Sciatic nerve (tissue), 2 donors: ENCODE measurements at places on chromosomes 7 and 10.

DNA sequence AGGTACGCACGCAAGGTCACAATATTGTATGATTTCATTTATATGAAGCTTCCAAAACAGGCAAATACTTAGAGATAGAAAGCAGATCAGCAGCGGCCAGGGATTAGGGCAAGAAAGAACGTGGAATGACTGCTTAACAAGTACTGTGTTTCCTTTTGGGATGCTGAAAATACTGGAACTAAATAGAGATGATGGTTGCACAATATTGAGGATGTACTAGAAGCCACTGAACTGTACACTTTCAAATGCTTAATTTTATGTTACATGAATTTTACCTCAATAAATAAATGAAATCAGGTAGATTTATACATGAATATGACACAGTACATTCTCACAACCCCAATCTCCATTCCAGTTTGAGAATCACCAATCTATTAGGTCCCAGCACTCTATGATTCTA, 15.6 kb downstream of the SEM1 start:
- DNase-seq: no peak

GRCh38 chr10:62095181-62096122, 173.2 kb downstream of the RTKN2 start:
- DNase-seq: no peak

DNA sequence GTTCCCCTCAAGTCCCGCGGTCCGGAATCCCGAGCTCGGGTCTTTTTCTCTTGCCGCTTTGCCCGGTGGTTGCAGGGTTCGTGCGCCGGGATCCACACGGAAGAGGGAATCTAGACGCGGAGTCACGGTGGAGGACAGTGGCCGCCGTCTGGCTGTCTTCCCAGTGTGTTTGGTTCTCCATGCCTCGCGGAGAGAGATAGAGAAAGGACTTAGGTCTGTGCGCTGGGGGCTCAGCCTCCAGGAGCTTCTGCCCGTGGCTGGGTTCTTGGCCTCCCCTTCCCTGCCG, 1.6 kb downstream of the FFAR4 start:
- no peak for DNase-seq

DNA sequence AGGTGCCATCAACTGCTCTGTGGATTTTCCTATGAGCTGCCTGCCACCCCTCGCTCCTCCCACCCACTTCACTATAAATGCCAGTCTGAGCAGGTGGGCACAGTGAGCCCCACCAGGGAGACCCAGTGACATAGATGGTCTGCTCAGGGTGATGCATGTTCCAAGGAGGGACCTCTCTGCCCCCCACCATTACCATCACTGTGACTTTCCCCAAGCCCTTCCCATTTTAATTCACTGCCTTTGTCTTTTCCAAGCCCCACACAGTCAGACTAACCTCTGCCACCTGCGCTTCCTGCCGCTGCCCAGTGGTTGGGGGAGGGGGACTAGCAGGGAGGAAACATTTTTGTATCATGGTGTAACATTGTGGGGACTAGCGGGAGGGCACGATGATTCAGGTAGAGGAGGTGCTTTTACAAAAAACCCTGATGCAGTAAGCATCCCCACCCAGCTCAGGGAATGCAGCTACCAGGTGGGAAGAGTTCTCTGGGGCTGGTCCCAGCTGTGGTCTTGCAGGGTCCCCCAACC, 24.6 kb downstream of the PRSS2 start:
- no peak for DNase-seq

GRCh38 chr10:68109331-68109730, at the start of gene MYPN:
TSS of gene MYPN (plus strand) at chr10:68109488. CDS start at chr10:68121439, 11,951 bp downstream.
- DNase-seq: no peak

GRCh38 chr7:1818575-1819258, 148.6 kb downstream of the ELFN1 start:
- no peak for DNase-seq

- no peak for DNase-seq
Observed at GRCh38 chr10:33793793-33794192, 459.3 kb upstream of the NRP1 start.

DNA sequence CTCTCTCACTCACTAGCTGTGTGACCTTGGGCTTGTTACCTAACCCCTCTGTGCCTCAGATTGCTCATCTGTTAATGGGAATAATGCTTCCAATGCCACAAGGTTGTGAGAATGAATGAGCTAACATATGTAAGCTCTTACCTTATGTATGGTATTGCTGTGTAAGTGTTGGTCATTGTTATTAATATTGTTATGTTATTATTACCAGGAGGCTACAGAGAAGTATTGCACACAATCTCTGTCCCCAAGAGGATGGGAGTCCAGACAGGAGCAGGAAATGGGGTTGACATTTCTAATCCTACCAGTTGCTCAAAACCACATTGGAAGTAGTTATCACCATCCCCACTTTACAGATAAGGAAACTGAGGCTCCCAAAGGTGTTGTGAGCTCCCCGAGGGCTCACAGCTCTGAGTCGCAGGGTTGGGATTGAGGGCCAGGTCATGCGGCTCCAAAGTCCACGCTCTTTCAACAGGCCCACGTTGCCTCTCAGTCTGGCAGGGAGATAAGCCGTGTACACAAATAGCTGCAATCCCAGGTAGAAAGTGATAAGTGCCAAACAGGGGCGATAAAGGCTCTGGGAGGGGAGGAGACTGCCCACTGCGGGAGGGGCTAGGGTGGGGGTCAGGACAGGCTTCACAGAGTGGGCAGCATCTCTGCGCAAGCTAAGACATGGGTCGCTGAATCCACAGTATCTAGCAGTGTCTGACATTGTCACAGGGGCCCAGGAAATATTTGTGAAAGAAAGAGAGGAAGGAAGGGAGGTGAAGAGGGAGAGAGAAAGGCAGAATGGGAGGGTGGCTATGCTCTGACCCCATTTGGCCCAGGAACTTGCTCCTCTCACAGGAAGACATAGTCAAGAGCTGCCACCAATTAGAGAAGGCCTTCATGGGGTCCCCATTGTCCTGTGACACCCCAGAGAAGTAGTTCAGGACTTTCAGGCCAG, 9.6 kb upstream of the ZMIZ1 start:
- DNase-seq: peak; percentile 44

- DNase-seq: no peak
Observed at GRCh38 chr10:103232772-103233488, 12.8 kb upstream of the RPEL1 start.

GRCh38 chr7:6032167-6032566, 991 bp downstream of the ANKRD61 start:
- DNase-seq: no peak

DNA sequence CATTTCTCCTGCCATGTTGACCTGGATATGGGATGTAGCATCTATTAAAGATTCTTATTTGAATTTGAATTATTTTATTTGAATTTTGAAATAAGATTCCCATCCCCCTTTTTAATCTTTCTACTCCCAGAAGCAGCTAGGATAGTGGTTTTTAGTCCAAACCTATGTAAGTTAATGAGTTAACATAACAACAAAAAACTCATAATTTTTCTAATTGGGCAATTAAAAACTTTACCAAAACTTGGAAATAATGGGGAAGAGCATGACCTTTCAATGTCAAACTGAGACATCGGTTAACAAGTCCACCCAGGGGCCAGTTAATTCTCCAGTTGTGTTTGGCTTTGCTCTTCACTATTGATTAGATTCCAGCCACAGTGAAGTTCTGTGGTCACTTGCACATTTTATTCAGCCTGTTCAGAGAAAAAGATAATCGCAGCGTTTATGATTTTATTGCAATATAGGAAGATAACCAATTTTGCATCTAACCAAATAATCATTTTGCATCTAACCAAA, 1.2 kb upstream of the FAM13C start:
- DNase-seq: no peak
